ENCODE measurements at places on chromosomes 2 and 18. TPM values are rescaled to one million over a fixed set of nuclear protein-coding genes. Genes with fewer than 3 reads are reported as not detected.

The HOXD9 gene
- polyA plus RNA-seq: 0.76 TPM

The EVX2 gene
- not detected for polyA plus RNA-seq

The NFATC1 gene
- 8.6 TPM for polyA plus RNA-seq

The ATP5F1A gene
- polyA plus RNA-seq: 454 TPM

The ERICH2 gene
- 13.2 TPM for polyA plus RNA-seq

The SIX3 gene
- polyA plus RNA-seq: not detected

The ZNF892 gene
- polyA plus RNA-seq: 5.1 TPM

The CRYGD gene
- 0.24 TPM for polyA plus RNA-seq

Data from left lung (tissue), 14 donors.